ENCODE measurements at places on chromosomes 1 and 21.

DNA sequence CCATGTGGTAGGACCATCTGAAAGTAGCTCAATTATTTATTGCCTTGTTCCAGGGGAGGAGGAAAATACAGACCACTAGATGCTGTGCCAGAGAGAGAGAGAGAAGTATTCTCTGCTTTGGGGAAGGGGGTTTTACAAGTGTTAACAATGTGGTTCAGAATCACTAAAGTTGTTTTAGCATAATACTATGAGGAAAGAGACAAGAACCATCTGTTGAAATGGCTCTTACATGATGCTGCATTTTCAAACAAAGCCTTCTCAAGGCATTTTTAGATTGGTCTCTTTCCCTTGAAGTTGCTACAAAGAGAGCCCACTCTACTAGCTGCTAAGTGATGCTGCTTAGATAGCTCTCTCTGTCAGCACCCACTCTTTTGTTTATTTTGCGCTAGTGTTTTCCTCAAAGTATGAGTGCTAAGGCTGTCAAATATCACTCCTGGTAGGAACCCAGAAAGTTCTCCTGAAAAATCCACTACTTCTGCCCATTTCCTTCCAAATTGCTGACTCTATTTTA lies 255.1 kb downstream of the NFIA start:
- DNase-seq: no peak

GRCh38 chr1:36386265-36387140 lies 779 bp upstream of the STK40 start:
- DNase-seq: peak; percentile 97

DNA sequence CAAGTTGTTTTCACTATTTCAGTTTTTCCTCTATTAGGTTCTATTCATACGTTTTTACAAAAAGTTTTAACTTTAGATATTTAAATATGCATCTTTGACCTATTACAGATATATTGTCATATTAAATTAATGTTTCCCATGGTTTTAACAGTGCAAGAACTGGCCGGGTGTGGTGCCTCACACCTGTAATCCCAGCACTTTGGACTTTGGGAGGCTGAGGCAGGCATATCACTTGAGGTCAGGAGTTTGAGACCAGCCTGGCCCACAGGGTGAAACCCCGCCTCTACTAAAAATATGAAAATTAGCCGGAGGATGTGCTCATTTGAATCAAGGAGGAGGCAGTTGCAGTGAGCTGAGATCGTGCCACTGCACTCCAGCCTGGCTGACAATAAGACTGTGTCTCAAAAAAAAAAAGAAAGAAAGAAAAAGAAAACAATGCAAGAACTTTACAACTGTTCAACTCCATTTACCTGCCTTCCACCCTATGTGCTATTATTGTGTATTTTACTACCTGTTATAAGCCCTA lies 19.8 kb upstream of the TINAGL1 start:
- no peak for DNase-seq

DNA sequence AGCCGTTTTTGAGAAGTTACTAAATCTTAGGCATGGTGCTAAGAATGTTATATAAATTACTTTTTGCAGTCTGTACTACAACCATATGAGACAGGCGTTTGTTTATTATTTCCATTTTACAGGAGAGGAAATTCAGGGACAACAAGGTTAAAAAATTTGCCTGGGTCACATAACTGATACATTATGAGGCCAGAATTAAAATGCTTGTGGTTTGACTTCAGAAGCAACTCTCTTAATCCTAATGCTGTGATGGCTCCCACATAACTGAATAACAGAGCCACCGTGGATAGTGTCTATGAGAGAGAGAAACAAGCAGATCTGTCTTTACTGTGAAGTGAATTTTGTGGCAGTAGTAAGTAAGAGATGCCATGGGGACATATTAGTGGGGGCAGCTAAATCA lies 184.9 kb downstream of the NCAM2 start:
- no peak for DNase-seq

- no peak for DNase-seq
Observed at GRCh38 chr1:232728507-232729263, 76.5 kb upstream of the MAP10 start.

- no peak for DNase-seq
Observed at GRCh38 chr1:183986941-183987340, 50.6 kb downstream of the COLGALT2 start.

GRCh38 chr1:8481650-8482380 lies 163.9 kb downstream of the SLC45A1 start:
- DNase-seq: no peak

Measured in CMK (cell line).